ENCODE measurements at places on chromosomes 1 and 21.

DNA sequence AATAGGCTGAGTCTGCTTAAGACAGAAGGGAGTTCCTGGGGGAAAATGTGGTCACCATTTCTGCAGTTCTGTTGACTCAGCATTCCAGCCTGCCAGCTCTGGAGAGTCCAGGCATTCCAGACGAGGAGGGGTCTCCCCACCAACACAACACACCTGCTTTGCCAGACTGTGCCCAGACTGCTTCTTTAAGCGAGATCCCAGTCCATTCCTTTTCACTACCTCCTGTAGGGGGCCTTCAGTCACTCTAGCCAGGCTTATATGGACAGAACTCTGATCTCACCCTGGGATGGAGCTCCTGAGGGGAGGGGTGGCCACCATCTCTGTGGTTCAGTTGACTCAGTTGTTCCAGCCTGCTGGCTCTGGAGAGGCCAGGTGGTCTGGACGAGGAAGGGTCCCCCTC is 48.5 kb downstream of the UBE2U start:
- no peak for DNase-seq

DNA sequence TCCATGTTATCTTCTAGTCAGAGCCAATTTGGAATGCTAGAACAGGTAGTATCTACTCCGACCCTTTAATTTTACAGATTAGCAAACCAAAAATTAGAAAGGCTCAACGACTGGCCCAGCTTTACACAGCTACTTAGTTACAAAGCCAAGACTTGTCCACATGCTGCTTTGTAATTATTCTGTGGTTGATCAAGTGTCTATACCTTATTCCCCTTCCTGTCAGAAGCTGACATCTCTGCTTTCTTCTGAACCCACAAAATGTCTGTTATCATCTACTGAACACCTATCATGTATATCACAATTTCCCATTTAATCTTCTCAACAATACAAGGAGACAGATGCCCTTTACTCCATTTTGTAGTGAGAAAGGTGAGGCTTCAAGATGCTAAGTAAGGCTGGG is 15.6 kb downstream of the TGFBR3 start:
- DNase-seq: no peak

DNA sequence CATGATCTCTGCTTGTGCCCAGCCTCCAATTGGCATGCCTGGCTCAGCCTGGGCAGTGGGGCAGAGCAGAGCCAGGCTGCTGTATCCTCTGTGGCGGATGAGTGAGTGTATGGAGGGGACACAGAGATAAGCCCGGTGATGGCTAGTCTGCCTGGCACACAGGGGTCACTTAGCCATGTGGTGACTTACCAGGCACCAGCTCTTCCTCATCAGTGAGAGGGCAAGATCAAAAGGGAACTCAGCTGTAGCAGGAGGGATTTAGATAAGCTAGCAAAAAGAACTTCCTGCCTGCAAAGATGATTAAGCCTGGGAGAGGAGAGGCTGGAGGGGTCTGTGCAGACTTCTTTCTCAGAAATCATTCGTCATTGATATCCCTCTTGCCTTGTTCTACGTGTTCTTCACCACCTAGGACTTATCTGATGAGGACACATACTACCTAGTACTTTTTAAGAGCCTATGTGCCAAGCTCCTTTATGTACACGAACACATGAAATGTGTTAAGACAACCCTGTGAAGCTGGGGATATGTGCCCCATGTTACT is 7.9 kb downstream of the KIF21B start:
- no peak for DNase-seq

GRCh38 chr1:43540653-43541071 is 10.0 kb downstream of the PTPRF start:
- peak; percentile 81 for DNase-seq

DNA sequence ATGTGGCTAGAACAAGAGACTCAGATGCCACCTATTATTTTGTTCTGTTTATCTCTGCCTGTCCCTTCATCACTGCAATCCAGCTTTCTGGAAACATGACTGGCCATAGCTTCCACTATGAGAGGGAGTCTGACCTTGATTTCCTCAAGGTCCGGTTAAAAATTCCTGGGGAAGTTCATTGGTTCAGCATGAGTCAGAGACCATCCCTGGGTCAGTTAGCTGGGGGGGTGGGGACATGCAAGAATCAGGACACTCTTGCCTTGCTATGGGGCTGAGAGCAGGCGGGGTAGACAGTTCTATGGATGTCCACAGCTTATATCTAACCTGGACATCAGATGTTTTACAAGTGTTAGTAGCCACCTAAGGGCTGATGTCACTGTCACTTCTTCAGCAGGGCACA is 81.1 kb downstream of the TENT5C start:
- DNase-seq: no peak

DNA sequence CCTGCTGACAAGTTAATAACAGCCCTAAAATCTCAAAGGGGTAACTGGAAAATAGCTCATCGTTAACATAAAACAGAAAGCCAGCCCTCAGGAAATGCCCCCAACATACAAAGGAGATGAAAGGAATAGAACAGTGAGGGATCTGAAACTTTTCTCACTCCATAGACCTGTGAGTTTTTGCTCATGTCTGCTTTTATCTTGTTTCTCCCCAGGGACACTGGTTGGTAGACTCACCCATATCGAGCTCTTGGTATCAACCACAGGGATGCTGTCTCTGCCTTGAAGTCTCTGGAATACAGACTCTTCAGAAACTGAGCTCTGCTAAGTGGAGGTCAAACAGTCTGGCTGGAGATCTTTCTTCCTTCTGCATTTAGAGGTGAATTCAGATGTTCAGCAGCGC is 77.4 kb upstream of the CAMK1G start:
- no peak for DNase-seq

DNA sequence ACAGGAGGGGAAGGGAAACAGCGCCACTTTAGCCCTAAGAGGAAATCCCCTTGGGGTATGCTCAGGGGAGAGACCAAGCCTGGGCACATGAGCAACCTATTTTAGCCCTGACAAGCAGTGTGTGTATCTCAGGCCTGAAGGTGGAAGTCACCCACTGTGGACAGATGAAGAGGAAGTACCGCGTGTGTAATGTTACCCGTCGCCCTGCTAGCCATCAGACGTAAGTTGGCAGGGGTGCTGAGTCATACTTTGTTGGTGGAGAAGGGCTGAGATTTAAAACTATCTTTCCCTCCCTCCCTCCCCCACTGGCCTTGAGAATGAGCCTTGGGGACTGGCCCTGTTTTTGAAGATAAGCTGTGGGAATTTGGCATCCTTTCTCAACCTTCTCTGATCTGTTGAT is 11.2 kb downstream of the AGO1 start:
- DNase-seq: peak; percentile 63

DNA sequence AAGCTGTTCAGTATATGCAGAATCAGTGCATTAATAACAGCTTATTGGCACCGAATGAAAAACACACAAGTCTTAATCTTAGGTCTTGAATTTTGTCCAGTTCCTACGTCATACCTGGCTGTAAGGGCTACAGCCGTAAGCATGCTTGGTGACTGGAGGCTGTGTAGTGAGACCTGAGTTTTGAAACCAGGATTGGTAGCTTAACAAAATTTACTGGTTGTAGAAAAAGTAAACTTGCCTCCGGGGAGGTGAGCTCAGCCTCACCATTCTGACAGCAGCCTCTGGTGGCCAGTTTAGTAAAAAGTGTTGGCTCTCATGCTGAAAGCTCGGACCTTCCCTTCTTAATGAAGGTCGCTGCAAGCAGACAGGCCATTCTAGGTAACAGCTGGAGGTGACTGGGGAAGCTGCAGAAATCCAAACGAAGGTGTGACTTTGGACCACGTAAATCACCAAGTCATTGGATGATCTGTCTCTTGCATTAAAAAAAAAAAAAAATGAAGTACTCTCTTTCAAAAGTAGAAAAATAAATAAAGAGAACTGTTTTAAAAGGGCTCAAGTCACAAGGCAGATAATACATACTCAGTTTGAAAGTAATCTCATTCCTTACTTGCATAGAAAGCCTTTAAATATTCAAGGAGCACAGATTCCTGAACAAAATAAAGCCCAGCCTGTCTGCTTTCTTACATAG is 48.9 kb downstream of the HLCS start:
- peak; percentile 56 for DNase-seq

GRCh38 chr1:233326811-233327650 is 493 bp upstream of the MAP3K21 start:
- DNase-seq: peak; percentile 69

- no peak for DNase-seq
These were observed 11.0 kb downstream of the FAM163A start for GRCh38 chr1:179754041-179754624.

DNA sequence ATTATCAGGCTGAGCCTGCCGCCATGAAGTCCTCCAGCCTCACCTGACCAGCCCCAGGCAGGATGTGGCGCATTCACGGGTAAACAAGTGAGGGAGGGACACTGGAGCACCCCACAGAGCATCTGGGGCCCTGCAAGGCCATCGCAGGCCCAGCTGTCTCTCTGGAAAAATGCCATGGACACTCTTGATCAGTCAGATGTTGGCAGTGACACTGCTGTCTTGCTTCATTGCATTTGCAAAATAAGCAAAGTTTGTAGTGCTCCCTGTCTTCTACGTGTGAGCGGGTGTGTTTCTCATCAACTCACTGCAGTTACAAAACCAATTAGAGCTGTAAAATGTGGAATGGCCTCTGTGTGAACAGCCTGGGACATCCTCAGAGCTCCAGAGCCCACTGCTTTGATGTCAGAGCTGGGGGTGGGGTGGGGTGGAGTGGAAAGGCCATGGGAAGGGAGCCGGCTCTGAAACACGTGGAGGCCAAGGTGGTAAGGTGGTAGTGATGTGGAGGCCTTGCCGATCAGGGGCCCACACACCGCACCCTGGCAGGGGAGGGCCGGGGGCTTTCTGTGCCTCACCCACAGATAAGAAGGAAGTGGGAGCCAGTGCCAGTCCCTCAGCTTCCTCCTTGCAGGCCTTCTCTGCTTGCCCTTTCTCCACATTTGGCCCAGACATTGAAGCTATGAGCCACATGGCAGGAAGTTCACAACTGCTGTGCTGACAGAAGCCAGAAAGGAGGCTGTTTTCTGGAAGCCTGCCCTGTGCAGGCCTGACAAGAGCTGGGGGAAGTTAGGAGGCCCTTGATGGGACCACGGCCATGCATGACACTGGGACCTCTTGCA is 254.9 kb downstream of the RHOU start:
- peak; percentile 88 for DNase-seq

- DNase-seq: no peak
These were observed 33.5 kb downstream of the CAPN8 start for GRCh38 chr1:223631956-223632355.

GRCh38 chr1:45982359-45982758 is 150.1 kb downstream of the PIK3R3 start:
- no peak for DNase-seq

- no peak for DNase-seq
These were observed 11.3 kb upstream of the LRRC8D start for GRCh38 chr1:89809556-89809955.

DNA sequence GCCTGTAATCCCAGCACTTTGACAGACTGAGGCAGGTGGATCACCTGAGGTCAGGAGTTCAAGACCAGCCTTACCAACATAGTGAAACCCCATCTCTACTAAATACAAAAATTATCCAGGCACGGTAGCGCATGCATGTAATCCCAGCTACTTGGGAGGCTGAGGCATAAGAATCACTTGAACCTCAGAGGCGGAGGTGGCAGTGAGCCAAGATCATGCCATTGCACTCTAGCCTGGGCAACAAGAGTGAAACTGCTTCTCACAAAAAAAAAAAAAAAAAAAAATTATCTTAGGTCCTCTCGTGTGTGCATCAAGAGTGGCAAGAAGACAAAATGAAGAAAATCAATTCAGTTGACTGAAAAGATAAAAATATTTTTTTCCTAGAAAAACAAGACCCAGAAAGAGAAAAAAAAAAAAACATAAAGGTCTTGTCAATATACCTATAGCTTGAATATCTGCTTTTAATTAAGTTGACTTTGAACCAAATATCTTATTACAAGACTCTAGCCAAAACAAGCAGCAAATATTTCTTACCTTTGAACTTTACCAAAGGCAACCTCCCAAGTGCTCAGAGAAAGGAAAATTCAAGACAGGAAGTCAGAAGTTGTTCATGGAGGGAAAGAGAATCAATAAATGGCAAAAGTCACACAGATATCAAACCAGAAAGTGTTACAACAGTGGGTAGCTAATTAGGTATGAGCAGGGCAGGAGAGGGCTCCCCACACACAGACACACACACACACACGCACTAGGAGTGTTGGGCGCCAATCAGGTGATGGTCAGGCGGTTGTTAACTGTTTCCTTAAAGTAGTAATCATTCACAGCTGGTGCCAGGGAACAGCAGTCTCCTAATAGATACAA is 29.6 kb downstream of the ITLN2 start:
- DNase-seq: no peak

- DNase-seq: no peak
These were observed 10.2 kb downstream of the ECE1 start for GRCh38 chr1:21280011-21280471.

DNA sequence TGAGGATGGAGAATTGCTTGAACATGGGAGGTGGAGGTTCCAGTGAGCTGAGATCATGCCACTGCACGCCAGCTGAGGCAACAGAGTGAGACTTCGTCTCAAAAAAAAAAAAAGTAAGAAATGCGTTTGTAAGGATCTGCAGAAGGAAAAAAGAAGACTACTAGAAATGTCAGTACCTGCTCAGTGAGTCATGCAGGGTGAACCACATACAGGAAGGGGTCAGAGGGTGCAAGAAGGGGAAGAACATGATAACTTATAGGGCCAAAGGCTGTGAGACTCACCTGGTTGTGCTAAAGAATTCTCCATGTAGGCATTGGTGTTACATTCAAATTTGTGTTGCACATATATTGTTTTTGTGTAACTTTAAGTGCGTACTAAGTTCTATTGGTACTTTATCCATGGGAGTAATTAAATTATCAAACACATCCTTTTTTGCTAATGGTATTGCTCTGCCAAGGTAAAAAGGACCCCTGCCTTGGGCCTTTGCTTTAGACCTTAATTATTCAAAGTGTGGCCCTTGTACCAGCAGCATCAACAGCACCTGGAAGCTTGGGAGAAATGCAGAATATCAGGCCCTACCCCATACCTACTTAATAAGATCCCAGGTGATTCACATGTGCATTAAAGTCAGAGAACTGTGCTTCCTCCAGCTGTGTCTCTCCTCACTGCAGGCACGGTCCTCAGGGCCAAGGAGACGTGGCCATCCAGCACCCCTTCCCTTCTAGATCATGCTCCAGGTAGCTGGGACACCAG is 96.4 kb upstream of the PPP2R5A start:
- no peak for DNase-seq

DNA sequence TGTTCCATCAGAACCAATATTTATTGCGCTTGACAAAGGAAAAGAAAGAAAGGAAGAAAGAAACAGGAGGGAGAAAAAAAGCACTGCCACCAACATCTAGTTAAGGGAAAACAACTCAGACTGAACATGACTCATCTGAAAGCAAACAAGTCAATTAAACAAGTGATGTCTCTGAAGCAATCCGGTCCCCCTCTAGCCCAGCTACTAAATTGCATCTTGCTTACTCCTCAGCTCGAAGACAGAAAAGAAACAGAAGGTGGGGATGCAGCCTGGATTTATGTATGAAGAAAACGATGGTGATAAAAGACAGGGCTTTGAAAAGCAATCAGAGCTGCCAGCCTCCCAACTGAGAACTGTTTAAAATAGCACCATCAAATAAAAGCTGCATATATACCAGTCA is 188.2 kb downstream of the OMA1 start:
- peak; percentile 14 for DNase-seq

GRCh38 chr1:169052727-169053126 is 53.8 kb upstream of the ATP1B1 start:
- DNase-seq: no peak

Data from Ammon's horn (tissue), 1 donor.